ENCODE measurements at places on chromosomes 11 and 22.
A peak's percentile ranks its signal among the peaks of the same experiment; 100 is the strongest.

GRCh38 chr11:104151404-104152204 lies 12.3 kb downstream of the PDGFD start:
- no peak for DNase-seq

- DNase-seq = no peak
Measured at GRCh38 chr11:8810540-8811301, 100.3 kb upstream of the AKIP1 start.

- DNase-seq = no peak
Measured at GRCh38 chr11:128404437-128404836, 182.9 kb downstream of the ETS1 start.

DNA sequence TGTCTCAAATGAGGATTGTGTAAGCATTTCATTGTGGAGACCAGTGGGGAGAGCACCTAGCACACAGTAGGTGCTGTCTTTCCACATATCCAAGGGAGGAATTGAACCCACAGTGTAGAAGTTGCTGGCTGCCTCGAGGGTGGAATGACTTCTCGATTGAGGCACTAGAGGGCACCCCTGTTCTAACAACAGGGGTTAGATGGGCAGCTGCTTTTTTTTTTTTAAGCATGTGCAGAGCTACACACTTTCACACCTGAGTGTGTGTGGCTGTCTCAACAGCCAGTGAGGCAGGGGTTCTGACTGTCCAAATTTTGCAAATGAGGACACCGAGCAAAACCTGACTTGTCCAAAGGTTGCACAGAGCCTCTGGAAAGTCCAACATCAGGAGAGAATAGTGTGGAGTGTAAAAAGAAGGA lies 118.2 kb upstream of the CRYBB3 start:
- DNase-seq = peak; percentile 49

GRCh38 chr11:112017538-112017937 lies 7.7 kb upstream of the DLAT start:
- no peak for DNase-seq

DNA sequence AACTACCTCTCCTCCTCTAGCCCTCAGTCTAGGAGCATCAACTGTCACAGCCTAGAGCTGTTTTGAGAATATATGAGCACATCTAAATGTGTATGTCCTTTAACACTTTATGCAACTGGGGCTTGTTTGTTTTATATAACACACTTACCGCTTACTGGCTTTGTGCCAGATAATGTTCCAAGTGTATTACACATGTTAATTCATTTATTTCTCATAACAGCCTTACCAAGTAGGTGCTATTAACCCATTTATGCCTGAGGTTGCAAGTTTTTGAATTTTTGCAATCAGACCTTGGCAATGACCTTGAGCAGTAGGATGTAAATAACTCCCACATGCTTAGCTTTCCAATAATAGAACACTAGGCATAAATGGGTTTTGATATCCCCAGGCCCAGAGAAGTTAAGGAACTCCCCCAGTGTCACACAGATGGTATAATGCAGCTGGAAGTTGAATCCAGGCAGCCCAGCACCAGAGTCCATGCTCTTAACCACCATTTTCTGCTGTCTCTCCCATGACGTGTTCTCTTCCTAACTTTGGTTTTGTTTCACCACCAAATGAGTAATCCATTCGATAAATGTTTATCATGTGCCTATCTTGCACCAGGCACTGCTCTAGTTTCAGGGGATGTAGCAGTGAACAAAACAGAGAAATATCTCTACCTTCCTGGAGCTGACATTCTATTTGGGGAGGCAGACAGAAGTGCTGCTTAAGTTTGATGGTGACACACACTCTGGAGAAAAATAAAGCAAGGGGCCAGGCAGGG lies 23.1 kb downstream of the PRDM11 start:
- DNase-seq = no peak

DNA sequence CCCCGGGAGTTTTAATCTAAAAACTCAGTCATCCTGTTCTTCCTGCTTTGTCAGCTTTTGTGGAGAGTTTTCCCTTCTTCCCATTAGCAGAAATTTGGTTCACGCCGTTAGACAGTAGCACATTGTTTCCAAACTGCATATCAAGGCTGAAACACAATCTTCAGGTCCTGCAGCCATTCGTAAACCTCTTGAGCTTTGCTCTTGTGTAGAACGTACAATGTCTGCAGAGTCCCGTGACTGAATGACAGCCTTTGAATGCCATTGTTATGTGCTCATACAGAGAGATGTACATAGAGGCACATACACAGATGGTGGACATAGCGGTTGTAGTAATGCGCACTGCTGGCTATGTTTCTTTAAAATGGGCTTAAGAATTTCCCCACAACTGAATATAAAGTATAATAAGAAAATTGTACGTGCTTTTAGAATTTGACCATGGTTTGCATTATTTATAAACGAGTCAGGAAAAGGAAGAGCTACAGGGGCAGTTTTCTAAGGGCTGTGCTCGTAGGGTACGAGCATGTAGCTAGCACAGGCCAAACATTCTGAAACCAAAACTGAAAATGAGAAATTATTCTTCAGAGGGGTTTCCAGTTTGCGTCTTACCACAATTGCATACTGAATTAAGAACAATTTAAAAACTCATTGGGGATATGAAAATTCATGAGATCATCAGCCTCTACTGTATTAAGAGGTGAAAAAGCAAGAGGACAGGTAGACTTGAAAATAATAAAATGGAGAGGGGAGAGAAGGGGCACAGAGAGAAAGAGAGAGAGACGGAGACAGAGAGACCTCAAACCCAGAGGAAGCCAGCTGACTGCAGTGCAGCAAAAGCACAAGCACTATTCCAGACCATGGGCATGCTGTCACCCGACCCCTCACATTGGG lies 310.1 kb downstream of the CADM1 start:
- no peak for DNase-seq

- no peak for DNase-seq
Measured at GRCh38 chr11:9771071-9771511, 107.2 kb downstream of the SWAP70 start.

- DNase-seq = no peak
Measured at GRCh38 chr11:99601179-99601578, 580.4 kb downstream of the CNTN5 start.

- no peak for DNase-seq
Measured at GRCh38 chr22:28608546-28608945, 71.1 kb downstream of the TTC28 start.

- DNase-seq = peak; percentile 63
Measured at GRCh38 chr11:64152841-64153691, 12.8 kb downstream of the MACROD1 start.

DNA sequence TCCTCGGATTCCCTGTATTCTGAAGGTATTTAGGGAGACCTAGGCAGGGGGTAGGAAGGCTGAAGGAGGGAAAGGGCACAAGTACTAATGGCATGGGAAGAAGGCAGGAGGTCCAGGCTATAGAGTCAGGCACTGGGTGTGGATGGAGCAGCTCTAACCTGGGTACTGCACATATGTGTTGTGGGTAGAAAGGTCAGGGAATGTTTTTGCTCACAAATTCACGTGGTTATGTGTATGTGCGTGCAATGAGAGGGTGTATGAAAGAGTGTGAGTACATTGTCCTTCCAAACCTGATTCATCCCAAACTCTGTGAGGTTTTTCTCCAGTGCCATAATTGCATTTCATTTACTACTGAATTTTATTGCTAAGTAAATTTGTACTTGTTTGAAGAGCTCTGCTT lies 23.2 kb downstream of the DNHD1 start:
- no peak for DNase-seq

GRCh38 chr11:46208803-46209202 lies 68.7 kb upstream of the CREB3L1 start:
- no peak for DNase-seq

DNA sequence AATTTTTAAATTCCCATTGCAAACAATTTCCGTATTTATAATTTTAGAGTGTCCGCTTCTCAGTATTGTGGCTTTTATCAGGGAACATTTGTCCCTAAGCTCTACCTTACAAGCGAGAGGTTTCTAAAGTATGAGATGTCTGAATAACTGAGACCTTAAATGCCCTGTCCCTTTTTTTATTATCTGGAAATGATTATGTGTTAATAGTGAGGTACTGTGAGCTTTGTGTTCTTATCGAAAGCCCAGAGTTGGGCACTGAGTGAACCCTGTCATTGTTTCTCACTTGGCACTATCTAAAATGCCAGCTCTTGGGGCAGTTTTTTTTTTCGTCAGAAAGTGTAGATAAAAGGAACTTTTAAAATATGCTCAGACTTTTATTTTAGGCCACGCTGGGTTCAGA lies 9.5 kb downstream of the CTTN start:
- DNase-seq = no peak

GRCh38 chr11:36453678-36454077 lies 56.4 kb downstream of the TRAF6 start:
- DNase-seq = no peak

- no peak for DNase-seq
Measured at GRCh38 chr11:45374653-45375059, 88.5 kb upstream of the SYT13 start.

- DNase-seq = no peak
Measured at GRCh38 chr11:94032066-94032465, 10.9 kb downstream of the HEPHL1 start.

GRCh38 chr11:83025267-83025704 lies 46.4 kb downstream of the RAB30 start:
- DNase-seq = no peak

- no peak for DNase-seq
Measured at GRCh38 chr11:73851046-73851764, 25.4 kb downstream of the COA4 start.

GRCh38 chr11:134414766-134415765 lies 3.0 kb upstream of the B3GAT1 start:
- DNase-seq = no peak

DNA sequence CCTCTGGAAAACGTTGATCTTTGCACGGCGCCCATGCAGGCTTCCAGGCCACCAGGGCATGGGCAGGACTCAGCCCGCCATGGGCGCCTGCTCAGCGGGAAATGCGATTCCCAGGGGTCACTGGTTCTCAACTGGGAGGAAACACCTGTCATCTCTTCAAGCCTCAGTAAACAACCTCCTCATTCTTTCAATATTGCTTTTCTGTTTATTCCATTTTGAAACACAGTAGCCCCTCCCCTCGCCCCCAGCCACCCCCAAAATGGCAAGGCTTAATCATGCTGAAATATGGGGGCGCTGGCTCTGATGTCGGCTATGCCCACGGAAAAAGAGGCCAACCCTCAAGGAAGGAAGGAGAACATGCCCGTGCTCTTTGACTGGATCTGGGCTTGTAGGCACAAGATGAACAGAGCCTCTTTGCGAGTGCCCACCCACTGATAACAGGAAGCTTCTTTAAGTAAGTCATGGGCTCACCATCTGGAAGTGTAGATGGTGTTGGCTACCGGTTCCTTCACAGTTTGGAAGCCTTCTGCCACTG lies 594 bp upstream of the POU2AF1 start:
- no peak for DNase-seq

- no peak for DNase-seq
Measured at GRCh38 chr11:59418156-59418555, 8.1 kb downstream of the OR5A2 start.

GRCh38 chr11:69326622-69327219 lies 32.8 kb downstream of the MYEOV start:
- DNase-seq = no peak

DNA sequence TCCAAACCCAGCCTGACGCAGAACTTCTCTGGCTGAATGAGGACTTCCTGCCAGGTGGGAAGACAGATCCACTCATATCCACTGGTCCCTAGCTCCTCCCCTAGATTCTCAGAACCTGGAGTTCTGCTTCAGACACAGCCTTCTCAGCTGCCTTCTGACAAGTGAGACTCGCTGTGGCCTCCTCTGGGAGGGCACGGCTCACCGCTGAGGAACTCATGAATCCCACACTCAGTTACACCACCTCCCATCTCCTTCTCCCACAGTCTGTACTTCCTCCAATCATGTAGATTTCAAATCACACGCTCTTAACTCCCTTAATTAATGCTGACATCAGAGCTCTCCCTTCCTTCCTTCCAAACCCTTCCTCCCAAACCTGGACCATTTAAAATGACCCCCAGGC lies 86.4 kb upstream of the TMEM45B start:
- DNase-seq = no peak

DNA sequence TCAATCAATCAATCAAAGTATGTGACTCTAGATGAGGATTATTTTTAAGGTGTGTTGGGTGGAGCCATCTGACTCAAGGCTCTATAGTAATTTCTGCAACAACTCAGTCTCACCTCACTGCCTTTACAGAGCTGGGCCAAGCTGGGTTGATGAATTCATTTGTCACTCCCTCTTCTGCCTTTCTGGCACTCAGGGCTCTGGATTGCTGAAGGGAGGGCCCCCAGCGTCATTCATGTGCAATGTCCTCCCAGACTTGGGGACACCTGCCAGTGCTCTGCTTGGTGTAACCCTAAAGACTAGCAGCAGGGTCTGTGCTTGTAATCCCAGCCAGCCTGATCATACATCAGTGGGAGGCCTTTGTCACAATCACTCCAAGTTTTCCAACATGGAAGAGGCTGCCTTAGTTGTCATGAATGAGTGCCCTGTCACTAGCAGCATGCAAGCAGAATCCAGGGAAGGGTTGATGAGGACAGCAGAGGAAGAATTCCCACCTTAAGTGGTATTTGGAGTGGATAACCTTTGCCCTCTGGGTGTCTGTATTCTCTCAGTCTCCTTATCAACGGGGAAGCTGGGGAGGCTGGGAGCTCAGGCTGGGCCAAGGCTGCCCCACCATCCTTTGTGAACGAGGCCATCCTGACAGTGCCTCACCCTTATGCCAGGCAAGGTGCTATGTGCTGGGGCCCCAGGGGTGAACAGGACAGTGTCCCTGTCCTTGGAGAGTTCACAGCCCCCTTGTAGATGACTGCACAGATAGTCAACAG lies 2.0 kb upstream of the TP53I11 start:
- DNase-seq = no peak

DNA sequence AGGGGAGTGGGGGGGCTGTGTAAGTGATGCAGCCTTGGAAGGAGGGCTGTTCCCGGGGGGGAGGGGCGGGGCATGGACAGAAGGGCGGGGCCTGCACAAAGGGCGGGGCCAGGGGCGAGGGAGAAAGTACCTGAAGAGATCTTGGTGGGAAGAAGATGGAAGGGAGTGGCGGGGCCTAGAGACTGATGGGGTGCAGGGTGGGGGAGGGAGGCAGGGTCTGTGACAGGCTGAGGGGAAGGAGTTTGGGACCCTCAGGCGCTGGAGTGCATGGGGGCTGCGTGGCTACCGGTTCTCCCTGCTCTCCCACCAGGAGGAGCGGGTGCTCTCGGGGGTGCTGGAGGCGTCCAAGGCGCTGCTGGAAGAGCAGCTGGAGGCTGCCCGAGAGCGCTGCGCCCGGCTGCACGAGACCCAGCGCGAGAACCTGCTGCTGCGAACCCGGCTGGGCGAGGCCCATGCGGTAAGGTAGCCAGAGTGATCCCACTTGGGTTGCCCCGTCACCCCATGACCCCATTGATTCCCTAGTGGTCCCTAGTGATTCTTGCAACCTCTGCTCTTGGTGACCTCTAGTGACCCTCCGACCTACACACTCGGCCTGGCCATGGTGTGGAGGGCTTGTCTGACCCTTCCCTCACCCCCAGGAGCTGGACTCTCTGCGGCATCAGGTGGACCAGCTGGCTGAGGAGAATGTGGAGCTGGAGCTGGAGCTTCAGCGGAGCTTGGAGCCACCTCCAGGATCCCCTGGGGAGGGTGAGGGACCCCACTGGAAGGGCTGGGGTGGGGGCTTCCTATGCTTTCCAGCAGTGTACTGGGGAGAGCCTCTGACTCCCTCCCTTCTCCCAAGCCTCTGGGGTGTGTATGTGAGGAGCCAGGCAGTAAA lies 3.1 kb downstream of the CCDC88B start:
- no peak for DNase-seq
